Inflammatory macrophage treated with lipopolysaccharide for 4 hours (primary cell): ENCODE measurements at places on chromosomes 13 and 19.
A peak's percentile ranks its signal among the peaks of the same experiment; 100 is the strongest.

DNA sequence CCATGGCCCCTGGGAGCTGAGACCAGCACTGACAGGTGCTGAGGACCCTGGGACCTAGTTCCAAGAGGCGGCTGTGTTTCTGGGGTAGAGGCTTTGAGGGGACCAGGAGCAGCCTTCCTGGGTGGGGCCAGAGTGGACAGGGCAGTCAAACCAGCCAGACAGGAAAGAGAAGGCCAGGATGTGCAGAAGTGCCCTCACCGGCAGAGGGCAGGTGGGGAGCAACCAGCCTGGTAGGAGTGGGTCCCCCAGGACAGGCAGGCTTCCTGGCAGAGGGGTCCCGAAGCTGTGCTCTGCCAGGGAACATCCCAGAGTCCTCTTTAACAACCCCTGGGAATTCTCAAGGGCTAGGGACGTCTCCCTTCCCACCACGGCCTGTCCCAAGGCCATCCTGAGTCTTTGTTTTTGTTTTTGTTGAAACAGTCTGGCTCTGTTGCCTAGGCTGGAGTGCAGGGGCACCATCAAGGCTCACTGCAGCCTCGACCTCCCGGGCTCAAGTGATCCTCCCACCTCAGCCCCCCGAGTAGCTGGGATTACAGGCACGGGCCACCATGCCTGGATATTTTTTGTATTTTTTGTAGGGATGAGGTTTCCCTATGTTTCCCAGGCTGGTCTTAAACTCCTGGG lies 3.0 kb upstream of the HIPK4 start:
- no peak for DNase-seq

DNA sequence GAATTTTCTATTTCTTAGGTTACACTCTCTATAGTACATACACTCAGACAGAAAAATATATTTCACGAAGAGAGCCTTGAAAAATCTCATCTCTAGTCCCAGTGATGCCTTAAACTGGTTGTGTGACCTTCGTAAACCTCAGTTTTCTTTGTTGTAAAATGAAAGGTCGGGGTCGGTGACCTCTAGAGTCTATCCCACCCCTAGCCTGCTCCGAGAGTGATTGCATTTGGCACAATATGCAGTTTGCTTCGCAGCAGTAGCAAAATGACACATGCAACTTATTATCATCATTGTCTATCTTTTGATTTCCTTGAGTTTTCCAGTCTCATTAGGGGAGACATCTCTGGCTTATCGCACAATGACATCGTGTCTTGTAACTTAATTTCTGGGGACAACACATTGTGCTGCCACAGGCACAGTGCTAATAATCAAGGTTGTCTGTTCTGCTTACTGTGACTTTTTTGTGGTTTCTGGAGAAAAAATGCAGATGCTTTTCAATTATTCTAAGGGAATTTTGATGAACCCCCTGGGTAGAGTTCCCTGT lies 115.0 kb downstream of the GGACT start:
- no peak for DNase-seq

GRCh38 chr19:30227661-30228112 lies 144.5 kb upstream of the ZNF536 start:
- peak; percentile 47 for DNase-seq

DNA sequence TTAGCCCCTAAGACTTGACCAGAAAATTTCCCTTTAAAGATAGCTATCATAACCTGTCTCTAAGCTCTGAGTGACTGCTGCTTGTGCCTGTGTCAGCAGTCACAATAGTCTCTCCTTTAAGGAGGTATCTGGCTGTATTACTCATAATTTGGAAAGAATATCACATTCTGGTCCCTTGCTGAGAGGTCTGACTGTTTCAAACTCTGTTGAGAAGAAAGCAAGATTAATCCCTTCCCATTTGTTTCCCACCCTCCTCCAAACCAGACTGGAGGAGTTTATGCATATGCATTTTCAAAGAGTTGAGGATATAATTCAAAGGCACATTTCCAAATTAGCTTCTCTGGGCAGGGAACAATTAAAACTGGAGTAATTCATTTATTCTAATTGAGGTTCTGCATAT lies 2.3 kb downstream of the HTR2A start:
- DNase-seq, result no peak

- no peak for DNase-seq
Measured at GRCh38 chr13:40330950-40331349, 335.5 kb downstream of the FOXO1 start.

DNA sequence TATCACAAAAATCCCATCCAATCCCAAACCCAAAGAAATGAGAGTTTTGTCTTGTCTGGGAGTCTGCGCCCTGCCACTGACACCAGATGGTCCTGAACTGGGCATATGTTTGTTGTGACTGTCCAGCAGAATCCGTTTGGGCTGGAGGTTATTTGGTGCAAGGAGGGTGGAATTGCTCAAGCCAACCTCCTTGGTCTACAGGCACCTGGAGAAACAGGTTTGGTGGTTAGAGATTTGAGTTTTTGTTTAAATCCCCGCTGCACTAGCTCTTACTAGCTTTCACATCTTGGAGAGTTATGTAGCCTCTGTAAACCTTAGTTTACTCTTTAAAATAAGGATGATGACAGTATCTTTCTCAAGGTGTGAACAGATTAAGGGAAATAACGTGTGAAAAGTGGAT lies 101.7 kb downstream of the SLC7A1 start:
- no peak for DNase-seq

DNA sequence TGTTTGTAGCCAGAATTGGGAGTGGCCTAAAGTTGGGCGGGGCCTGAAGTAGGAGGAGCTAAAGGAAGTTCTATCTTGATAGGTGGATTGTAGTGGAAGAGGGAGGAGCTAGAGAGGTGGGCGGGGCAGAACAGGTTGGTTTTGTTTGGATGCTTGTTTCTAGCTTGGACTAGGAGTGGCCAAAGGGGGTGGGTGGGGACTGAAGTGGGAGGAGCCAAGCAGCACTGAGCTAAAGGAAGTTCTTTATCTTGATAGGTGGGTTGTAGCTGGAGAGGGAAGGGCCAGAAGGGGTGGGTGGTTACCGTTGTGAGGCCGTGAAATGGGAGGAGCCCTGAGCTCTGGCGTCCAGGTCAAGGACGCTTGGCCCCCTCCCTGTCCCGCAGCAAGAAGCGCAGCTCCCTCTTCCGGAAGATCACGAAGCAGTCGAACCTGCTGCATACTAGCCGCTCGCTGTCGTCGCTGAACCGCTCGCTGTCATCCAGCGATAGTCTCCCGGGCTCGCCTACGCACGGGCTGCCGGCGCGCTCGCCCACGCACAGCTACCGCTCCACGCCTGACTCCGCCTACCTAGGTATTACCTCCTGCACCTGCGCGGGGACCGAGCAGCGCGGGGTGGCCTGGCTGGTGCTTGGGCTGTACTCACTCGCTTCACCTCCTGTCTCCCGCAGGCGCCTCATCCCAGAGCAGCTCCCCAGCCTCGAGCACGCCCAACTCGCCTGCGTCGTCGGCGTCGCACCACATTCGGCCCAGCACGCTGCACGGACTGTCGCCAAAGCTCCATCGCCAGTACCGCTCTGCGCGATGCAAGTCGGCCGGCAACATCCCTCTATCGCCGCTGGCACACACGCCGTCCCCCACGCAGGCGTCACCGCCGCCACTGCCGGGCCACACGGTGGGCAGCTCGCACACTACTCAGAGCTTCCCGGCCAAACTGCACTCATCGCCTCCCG lies 8.0 kb downstream of the DNASE2 start:
- peak; percentile 56 for DNase-seq

DNA sequence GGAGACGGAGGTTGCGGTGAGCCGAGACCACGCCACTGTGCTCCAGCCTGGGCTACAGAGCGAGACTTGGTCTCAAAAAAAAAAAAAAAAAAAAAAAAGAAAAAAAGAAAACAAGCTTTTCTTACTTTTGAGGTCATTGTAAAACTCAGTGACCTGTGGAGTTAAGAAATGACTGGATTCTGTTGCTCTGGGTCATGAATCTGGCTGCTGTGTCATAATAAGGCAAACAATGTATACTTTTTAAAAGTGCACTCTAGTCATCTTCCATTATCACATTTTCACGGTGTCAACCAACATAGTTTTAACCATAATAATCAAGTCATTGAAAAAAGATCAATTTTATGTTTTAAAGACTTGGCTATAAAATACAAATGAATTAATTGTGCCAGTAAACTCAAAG lies 1186.6 kb downstream of the DIAPH3 start:
- no peak for DNase-seq

DNA sequence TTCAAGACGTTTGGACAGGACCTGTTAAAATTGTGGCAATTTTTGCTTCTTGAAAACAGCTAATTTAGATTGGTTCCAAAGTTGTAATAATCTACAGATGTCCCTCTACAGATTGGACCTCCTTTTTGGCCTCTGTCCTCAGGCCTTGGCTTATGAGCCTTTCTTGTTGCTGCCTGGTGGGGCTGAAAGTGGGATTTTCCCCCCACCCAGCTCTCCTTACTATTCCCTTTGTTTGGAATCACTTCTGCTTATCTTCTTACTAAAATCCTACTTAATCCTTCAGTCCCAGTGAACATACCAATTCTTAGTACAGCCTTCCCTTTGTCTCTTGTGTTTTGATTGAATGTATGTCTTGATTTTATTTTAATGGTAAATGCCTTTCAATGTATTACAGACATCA lies 63.5 kb upstream of the TEX29 start:
- no peak for DNase-seq

GRCh38 chr13:105971738-105972137 lies 563.7 kb downstream of the EFNB2 start:
- DNase-seq, result no peak

- DNase-seq, result no peak
Measured at GRCh38 chr19:16573925-16574324, 1.7 kb upstream of the SLC35E1 start.

DNA sequence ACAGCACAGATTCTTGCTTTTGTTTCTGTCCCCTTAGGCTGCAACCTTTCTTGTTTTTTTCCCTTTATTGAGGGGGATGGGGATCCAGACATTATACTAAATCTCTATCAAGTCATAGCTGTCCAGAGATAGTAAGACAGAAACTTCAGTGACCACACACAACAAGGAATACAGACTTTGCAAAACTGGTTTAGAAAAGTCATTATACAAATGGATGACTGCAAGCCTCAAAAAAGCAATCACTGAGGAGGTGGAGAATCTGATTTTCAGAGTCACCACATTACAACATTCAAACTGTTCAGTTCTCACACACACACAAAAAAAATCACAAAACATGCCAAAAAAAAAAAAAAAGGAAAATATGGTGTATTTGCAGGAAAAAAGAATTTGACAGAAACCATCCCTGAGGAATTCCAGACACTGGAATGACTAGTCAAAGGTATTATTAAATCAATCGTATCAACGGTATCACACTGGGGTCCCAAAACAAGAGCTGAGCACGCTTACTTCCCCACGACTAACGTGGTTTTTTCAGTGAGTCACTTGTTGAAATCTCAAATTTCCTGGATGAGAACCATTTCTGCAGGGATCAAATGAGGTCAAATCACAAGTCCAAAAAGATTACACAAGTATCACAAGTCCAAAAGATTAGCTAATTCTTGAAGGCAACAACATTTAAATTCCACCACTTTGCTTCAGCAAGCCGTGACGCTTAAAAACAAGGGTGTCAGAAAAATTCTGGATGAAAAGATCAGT lies 41.2 kb downstream of the USP12 start:
- DNase-seq, result peak; percentile 96

GRCh38 chr13:49086722-49087121 lies 111.0 kb downstream of the FNDC3A start:
- peak; percentile 81 for DNase-seq

- no peak for DNase-seq
Measured at GRCh38 chr13:94313321-94313910, 166.1 kb downstream of the DCT start.

- no peak for DNase-seq
Measured at GRCh38 chr13:86052141-86052540, 252.9 kb upstream of the SLITRK6 start.

DNA sequence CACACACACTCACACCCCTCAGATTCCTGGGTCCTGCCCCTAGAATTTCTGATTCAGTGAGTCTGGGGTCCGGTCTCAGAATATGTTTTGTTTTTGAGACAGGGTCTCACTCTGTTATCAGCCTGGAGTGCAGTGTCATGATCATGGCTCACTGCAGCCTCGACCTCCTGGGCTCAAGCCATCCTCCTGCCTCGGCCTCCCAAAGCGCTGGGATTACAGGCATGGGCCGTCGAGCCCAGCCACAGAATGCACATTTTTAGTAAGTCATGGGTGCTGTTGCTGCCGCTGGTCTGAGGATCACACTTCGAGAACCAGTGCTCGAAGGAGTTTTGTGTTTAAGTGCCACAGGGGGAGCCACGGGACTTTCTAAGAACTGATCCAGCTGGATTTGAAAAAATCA lies 22.1 kb upstream of the TNFSF14 start:
- no peak for DNase-seq

DNA sequence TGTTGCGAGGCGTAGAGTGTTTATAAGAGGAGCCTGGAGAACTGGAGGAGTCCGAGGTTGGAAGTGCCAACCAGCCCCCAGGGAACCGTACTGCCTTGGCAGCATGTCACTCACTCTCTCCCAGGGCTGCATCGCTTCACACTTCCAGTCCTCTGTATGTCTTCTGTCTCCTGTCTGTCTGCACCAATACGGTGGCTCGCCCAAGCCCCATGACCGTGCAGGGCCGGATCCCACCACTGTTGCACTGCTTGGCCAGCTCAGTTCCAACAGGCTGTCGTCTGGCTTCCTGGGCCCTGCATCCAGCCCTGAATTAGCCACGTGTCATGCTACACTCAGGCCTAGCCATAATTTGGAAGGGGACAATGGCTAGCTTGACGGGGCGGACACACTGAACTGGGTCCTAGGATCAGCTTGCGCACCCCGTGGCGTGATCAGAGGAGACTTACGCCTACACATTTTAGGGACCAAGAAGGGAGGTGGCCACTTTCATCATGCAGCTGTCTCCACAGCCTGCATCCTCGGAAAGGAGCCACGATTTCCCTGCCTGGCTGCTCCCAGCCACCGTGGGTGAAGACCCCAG lies 147.1 kb downstream of the URI1 start:
- no peak for DNase-seq

DNA sequence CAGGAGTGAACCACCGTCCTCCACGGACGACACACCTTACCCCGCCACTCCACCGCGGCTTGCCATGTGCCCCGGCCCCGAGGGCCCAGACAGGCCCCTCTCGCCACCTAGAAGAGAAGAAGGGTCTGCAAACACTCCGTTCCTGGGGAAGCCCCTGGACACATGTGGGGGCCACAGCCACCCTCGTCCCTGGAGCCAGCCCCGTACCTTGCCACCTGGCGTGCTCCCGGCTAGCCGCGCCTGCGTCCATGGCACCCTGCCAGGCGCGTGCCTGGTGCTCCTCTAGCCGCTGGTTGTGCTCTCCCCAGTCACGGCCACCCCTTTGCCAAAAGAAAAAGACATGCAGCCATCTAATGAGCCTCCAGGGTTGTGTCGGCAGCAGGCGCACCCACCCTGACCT lies 19.9 kb upstream of the TINCR start:
- no peak for DNase-seq
